GM20000 (cell line): ENCODE measurements at places on chromosomes 4 and X.

DNA sequence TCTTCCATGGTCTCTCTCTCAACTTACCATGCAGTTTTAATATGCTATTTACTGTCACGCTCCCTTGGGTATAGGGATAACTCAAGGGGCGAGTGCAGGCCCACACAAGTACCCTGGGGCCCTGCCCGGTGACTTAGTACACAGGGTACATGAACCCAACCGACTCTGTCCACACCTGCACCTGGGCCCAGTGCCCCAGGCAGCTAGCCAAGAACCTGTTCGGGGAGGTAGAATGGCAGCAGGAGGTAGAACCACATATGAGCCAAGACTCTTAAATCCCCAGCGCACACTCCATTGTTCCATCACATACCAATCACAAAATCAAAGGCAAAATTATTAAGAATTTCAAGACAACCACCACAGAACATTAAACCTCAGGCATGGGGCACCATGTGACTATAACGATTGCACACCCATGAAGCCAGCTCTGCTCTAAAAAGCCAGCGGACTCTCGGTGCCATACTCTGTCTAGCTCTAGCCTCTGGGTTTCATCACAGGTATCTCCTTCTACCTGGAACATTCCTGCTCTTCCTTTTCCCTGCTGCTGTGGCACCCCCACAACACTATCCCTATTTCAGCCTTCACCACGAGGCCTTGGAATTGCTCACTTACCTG lies 14.6 kb downstream of the PHF8 start:
- no peak for DNase-seq

- DNase-seq: no peak
Measured at GRCh38 chrX:29044423-29045184, 457.4 kb downstream of the IL1RAPL1 start.

DNA sequence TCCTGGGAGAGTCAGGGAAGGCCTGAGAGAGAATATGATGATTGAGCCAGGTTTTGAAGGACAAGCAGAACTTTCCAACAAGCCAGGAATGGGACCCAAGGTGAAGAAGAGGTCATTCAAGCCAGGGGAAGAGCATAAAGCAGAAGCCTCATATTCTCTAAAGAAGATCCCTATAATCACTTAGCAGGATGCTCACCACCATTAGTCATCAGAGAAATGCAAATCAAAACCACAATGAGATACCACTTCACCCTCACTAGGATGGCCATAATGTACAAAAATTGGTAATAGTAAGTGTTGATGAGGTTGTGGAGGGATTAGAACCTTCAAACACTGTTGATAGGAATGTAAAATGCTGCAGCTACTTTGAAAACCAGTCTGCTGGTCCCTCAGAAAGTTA lies 20.5 kb upstream of the SUPT20HL1 start:
- no peak for DNase-seq

DNA sequence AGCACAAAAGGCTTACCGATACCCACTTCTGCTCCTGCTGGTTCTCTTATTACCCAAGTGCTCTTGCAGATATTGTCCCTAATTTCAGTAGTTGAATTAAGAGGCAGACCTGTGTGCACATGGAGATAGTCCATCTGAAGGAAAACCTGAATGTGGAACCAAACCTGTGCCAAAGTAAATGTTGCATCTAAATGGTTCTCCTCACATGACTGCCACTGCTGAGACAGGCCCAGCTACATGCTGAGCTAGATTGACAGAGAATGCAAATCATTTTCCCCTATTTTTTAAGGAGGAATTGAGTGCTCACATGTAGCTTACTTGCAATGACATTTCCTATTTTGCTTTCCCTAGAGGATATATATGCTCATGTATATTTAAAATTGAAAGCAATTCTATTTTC lies 609.1 kb upstream of the TECRL start:
- DNase-seq: no peak

- DNase-seq: no peak
Measured at GRCh38 chr4:137193564-137193963, 338.7 kb downstream of the PCDH18 start.

DNA sequence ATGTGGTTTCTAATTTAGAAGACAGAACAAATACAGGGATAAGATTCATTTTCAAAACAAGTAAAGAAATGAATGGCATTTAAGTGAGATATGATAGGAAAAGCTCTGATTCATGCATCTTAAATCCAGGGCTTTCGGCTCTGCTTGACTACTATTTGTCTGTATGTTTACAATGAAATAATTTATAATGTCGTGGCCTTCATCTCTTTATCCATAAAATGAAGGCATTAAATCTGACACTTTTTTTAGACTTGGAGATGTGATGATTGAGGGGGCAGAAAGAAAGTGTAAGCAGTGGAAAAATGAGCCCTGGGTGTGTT lies 115.7 kb upstream of the KIT start:
- DNase-seq: no peak

GRCh38 chrX:43552156-43552555 lies 103.9 kb upstream of the MAOA start:
- no peak for DNase-seq

DNA sequence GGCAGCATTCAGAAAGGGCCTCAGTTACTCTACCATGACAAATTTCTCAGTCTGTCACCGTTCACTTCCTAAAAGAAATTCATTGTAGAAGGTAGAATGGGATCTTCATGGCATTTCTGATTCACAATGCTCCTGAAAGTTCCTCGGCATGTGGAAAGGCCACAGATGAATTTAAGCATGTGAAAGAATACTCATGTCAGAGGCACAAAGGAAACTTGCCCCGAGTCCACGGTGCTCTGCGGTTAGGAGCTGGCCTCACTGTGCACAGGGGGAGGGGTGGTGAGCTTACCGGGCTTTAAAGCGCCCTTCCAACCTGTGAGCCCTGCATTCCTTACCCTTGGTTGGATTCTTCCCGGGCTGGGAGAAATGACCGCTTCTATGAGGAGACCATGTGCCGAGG lies 9.3 kb downstream of the TKTL1 start:
- DNase-seq: no peak

DNA sequence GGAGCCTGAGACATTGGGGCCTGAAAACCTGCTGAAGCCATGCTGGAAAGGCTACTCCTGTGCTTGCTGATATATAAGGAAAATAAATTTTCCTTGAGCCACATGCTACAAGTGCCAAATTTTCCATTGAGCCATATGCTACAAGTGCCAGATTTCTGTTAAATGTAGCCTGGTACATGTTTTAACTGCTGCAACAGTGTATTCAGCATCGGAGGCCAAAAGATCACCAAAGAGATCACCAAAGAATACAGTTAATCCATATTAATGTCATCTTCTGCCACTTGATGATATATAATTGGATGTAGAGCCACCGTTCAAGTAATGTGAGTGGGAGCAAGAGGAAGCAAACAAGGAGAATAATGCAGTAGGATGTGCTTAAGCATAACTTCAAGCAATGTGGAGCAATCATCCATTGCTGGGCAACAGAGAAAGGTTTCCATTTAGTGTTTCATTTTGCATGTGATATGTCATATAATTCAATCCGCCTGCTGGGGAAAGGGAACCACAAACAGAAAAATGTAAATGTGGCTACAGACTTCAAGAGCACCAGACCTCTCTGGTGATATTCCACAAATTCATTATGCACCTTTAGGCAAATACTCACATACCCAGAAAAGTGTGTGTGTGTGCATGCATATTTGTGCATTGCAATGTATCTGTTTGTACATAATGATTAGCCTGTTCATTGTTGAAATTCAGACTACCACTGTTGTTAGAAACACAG lies 295.9 kb downstream of the KCNIP4 start:
- no peak for DNase-seq
